Type B pancreatic cell (in vitro differentiated cells): ENCODE measurements at places on chromosomes 2 and 18.

GRCh38 chr2:172248785-172249187 is 146.1 kb upstream of the DLX2 start:
- no peak for DNase-seq

DNA sequence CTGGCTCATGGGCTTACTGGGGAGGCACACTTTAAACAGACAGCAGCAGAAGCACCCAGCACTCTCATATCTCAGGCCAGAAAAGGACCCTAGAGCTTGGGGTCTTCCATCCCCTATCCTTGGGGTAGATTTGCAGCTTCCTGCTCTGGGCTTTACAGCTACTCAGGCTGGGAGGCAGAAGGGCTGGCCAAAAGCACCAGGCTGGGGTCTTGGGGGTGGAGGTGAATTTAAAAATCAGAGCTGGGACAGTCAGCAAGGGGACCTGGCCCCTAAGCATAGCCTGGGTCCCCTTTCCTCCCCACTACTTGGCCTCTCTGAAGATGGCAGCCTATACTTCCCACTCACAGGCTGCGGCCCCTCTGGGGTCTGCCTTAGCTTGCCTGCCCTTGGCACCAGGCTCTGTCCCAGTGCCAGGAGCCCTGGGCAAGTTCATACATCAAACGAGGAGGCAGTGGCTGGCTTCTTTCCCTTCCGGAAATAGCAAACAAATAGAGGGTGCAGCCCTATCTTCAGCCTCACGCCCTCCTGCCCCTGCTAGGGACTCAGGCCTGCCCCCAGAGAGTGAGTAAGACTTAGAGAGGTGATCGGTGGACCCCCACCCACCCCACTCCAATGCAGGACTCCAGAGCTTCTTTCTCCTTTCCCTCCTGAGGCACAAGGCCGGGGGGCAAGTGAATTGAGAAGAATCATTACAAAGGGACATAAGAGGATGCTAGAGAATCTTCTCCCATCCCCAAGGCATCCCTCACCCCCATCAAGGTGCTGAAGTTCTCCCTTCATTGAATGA is 26.0 kb upstream of the TNS1 start:
- DNase-seq: peak; percentile 50

DNA sequence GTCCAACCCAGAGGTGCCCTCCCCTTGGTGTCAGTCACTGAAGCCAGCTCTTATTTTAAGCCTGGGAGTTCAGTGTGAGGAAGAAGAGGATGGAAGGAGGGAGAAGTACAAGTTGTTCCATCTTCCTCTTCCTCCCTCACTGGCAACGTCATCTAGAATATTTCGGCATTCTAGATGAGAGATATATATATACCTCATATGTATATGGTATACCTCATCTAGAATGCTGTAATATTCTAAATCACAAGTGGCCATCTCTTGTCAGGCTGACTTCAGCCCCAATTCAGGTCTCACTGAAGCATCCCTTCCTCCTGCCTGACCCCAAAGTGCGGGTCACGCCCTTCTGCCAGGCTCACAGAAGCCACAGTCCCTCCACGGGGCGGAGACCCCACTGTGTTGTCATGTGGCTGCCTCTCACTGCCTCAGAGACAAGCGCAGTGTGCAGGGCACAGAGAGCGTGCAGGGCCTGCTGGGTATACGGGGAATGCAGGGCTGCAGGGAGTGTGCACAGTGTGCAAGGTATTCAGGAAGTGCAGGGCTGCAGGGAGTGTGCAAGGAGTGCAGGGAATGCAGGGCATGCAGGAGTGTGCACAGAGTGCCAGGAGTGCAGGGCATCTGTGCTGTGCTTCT is 32.8 kb upstream of the B3GNT7 start:
- DNase-seq: no peak

DNA sequence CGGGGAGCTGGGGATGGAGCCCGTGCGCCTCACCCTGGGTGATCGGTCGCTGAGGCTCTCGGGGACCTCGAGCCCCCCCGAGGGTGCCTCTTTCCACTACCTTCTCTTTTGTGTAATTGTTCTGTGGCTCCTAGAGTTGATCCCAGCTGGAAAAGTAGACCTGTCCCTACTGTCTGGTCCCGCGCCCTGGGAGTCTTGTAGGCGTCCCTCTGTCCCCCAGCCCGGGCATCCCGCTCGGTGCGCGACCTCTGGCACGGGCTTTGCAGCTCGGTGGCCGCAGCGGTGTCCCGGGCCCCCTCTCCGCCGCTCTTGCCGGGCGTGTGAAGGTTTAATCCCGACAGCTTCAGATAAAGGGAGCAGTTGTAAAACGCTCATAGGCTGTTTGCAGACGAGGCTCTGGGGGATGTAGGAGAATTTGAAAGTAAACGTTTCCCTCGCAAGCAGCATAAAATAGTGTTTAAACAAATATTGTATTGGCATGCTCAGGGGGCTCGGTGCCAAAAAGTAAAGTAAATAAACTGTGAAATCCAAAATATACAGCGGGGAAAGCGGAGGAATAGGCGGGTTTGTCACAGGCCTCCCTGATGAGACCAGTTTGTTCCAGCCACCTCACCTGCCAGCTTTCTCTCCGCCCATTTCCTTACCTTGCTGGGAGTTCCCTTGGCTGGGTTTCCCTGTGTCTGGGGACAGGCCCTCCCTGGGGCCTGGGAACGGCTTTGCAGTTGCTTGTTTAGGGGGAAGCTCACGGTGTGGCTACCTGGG is 1.9 kb downstream of the GLI2 start:
- DNase-seq: no peak

DNA sequence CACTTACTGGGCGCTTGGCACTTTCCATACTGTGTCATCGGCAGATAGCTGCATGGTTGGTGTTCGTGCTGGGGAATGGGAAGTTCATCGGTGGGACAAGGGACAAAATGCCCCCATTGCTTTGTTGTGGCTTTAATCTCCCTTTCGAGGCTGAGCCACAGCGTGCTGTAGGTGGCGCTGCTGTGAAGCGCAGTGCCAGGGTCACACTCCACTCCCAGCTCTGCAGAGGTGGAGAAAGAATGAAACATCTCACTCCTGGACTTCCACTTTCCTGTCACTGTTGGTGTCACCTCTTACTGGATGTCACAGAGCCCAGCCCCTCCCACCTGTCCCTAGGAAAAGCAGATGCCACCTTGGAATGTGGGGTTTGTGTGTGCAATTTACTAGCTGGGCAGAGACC is 8.7 kb downstream of the TYMS start:
- no peak for DNase-seq

DNA sequence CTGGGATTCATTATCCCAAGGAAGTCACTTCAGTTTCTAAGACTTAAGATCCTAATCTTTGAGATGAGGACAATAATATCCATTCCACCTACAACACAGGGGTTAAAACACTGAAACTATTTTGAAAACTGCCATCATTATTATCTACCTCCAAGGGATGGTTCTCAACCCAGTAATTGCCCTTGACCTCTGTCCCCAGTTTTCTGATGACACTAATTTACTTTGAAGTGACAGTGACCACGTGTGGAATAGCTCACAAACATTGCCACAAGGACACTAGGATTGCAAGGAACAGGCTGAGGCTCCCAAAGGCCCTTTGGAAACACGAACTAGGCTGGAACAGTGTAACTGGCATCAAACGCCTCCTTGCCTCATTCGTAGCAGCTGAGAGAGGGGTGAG is 78.4 kb downstream of the UXS1 start:
- no peak for DNase-seq

- no peak for DNase-seq
These were observed 601.2 kb upstream of the ZNF804A start for GRCh38 chr2:183996825-183997793.

GRCh38 chr2:53362934-53363333 is 404.7 kb upstream of the CHAC2 start:
- DNase-seq: no peak

DNA sequence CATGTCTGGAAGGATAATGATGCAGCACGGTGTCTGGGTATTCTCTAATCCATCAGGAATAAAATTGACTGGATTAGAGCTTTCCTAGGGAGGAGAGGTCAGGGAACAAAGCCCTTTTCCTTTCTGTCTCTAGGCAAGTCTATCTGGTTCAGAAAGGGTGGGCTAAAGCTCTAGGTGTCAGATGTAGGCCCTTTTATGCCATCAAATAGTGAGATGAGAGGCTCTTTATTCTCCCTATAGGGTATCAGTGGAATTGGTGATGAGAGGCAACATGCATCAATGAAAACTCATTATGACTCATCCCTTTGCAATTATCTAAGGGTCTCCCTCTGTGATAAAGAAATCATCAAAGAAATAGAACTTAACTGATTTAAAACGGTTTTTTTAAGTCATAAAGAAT is 328.0 kb upstream of the CRIM1 start:
- no peak for DNase-seq

DNA sequence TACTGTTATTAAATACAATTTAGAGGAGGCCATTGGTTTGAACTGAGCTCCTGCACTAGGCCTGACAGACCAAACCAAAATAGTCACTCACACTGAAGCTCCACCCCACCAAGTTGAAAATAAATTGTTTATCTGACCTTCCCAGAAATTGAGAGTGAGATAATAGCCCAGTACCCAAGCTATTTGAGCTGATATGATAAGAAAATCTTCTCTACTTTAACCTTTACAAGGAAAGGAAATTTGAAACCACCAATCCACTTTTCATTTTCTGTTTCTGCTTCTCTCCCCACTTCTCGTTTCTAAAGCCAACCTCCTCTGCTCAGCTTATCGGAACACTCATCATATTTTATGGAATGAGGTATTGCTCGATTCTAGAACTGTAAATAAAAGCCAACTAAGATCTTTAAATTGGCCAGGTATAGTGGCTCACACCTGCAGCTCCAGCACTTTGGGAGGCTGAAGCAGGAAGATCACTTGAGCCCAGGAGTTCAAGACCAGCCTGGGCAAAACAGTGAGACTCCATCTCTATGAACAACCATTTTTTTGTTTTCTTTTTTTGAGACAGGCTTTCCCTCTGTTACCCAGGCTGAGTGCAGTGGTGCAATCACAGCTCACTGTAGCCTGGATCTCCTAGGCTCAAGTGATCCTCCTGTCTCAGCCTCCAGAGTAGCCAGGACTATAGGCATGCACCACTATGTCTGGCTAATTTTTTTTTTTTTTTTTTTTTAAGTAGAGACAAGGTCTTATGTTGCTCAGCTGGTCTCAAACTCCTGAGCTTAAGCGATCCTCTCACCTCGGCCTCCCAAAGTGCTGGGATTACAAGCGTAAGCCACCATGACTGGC is 13.3 kb upstream of the GALM start:
- no peak for DNase-seq

DNA sequence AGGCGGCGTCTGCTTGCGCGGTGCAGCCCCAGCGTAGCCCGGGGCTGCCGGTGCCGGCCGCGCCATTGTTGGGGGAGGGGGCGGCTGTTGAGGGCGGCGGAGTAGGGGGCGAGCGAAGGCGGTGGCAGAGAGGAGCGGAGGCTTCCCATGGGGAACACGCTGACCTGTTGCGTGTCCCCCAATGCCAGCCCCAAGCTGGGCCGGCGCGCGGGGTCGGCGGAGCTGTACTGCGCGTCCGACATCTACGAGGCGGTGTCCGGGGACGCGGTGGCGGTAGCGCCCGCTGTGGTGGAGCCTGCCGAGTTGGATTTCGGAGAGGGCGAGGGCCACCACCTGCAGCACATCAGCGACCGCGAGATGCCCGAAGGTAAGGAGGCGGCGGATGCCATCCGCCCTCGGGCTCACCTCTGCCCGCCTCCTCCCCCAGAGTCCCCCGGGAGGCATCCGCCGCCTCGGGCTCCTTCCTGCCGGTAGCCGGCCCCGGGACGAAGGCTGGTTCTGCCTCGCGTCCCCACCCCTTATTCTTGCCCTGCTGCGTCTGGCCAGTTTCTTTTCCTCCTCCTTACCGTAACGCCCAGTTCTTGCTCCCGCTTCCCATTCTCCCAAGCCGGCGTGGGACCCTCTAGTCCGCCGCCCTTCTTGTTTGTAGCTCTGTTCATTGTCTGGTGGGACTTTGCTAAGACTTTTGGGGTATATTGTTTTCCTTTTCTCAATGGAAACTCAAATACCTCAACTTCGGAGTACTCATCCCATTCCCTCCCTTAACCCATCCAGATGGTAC is 500 bp downstream of the CCNYL1 start:
- peak; percentile 73 for DNase-seq

GRCh38 chr2:197071790-197072436 is 145.4 kb upstream of the PGAP1 start:
- no peak for DNase-seq
